SW 1271 (cell line): ENCODE measurements at places on chromosomes 3 and 15.

DNA sequence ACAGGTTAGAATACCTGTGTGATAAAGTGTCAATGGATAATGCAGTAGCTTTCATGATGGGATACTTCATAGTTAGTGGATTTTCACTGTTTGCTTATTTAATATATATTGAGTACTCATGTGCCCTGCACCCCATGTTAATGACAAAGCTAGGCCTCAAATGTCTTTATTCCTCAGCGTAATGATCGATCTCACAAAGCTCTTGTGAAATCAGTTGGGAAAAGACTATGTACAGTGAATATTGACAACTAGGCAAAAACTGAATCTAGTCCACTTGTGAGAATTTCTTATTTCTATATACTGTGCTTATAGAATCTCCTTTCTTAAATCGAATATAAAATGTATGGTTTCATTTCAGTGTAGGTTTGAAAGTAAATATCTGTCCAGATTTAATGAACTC, 17.9 kb downstream of the SMC4 start:
- no peak for DNase-seq

DNA sequence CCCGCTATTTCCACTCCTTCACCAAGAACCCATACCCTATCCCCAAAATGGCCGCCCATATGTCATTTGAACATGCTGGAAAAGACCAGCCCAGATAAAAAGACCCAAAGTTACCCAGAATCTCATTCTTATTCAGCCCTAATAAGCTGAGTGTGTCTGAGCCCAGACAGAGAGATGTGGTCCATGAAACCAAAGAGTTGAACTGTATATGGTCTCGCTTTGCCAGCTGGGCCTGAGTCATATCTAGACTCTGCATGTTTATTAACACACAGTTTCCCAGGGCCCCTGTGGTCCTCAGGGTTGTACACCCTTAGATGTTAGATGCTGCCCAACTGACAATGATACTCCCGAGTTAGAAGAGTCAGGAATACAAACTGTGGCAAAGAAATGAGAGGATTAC, 201.9 kb upstream of the STRIT1 start:
- no peak for DNase-seq

GRCh38 chr3:195897853-195898415, 10.4 kb downstream of the TNK2 start:
- peak; percentile 10 for DNase-seq

DNA sequence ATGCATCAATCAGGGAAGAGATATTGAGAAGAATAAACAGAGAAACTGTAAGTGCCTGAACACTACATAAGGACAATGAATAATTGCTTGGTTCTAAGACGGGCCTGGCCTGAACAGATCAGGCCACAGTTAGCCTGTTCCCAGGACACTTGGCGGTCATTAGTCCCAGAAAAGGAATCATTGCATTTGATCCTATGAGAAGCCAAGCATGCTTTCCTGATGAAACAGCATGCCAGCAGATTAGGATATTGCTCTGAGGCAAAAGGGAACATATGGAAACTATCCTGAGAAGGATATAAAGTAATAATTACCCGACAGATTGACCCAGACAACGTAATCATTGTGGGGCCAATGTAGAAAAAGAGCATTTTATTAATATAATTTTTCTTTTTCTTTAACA, 51.9 kb downstream of the STRIT1 start:
- DNase-seq: no peak

DNA sequence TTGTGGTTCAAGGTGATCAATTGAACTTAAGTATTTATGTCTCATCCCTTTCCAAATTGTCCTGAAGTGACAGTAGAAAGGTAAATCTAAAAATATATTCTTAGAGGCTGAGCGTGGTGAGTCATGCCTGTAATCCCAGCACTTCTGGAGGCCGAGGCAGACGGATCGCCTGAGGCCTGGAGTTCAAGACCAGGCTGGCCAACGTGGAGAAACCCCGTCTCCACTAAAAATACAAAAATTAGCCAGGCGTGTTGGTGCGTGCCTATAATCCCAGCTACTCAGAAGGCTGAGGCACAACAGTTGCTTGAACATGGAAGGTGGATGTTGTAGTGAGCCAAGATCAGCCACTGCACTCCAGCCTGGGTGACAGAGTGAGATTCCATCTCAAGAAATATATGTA, 226.6 kb downstream of the DPH6 start:
- DNase-seq: no peak

- DNase-seq: no peak
Observed at GRCh38 chr3:31240874-31241273, 291.9 kb upstream of the STT3B start.

GRCh38 chr3:97691354-97691753, 73.2 kb upstream of the ARL6 start:
- no peak for DNase-seq

DNA sequence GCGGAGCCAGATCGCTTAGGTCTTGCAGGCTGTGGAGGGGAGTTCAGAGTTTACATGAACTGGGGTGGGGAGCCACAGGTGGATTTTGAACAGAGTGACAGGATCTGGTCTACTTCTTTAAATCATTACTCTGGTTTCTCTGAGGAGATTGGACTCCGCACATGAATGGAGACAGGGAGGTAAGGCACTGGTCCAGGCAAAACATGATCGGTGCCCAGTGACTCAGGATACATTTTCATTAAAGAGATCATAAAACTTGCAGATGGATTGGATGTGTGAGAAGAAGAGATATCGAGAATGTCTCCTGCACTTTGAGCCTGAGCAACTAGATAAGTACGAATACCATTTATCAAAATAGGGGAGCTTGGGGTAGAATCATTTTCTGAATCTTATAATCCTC, 61.8 kb upstream of the CMSS1 start:
- no peak for DNase-seq

GRCh38 chr3:66904831-66905493, 93.1 kb upstream of the KBTBD8 start:
- no peak for DNase-seq

DNA sequence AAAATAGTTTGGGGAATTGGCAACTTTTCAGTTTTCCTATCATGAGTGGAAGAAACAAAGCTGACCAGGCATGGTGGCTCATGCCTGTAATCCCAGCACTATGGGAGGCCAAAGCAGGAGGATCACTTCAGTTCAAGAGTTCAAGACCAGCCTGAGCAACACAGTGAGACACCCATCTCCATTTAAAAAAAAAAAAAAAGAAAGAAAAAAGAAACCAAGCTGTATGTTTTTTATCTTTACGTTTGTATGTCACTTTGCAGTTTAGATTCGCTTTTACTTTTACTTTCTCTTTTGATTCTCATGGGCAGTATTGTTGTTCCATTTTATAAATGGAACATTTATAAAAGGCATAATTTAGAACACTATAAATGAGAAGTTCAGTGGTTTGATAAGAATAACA, 31.2 kb upstream of the TNIK start:
- no peak for DNase-seq

- peak; percentile 96 for DNase-seq
Observed at GRCh38 chr15:71752604-71753289, 57.6 kb upstream of the NR2E3 start.

- DNase-seq: no peak
Observed at GRCh38 chr3:134944429-134944828, 149.4 kb downstream of the EPHB1 start.

GRCh38 chr15:47541562-47541961, 175.7 kb upstream of the SEMA6D start:
- no peak for DNase-seq
